ENCODE measurements at places on chromosomes 5 and 9.

DNA sequence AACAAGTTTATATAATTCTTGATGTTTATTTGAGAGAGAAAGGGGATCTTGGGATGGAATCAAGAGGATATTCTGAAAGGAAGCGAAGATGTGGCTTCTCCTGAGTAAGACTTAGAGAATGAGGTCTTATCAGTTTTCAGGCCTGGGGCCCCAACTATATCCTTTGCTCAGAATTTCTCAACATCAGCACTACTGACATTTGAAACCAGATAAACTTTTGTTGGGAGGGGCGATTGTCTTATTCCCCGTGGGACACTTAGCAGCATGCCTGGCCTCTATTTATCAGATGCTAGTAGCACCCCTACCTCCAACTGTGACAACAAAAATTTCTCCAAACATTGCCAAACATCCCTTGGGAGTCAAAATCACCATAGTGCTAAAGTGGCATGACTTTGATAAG, 567.7 kb downstream of the MAT2B start:
- no peak for DNase-seq

DNA sequence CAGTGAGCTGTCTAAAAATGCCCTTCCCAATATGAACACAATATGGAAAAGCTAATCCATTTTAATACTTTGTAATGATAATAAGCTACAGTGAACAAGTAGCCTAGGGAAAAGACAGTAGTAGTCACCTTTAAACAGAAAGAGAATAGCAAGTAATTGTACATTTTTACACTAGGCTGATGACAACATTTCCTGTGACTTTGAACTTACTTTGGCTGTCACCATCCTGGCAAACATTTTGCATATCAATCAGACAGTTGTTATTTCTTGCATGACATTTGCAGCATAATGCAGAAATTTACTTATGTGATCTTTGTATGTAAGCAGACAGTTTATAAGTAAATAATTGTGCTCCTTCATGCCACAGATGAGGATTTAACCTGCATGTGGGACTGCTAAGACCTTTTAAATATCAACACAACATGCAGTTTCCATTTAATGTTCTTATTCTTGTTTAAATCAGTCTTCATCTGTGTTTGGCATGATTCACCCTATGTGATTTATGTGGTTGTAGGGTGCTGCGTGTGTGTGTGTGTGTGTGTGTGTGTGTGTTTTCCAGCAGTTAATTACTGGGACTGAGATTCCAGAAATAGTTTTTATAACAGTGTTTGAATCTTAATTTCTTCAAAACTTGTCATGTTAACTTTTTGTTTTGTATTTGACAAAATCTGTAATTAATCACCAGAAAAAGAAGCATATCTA, 997.1 kb upstream of the ARRDC3 start:
- DNase-seq, result no peak

DNA sequence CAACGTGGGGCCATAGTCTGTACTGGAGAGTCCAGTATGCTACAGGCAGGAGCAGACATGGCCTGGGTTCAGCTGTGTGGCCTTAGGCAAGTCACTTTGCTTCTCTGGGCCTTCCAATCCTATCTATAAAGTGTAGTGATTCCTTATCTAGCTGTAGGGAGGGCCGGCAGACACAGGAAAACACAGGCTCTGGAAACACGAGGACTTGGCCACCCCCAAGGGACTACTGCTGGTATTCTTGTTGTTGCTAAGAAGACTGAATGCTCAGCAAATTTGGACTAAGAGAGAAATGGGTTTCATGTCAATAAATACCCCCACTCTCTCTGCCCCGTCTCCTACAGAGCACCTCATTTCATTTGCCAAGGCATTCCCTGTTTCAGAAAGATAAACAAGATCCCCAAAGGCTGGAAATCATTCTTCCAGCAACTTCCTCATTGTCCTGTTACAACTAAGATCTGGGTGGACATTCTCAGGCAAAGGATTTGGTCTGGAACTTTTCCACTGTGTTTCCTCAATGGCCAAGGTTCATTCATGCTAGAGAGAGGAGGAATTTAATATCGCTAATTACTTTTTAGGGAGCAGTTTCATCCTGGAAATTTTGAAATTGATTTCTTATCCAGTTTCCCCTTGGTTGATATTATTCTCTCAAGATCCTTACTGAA, 105.8 kb downstream of the GABBR2 start:
- no peak for DNase-seq

- DNase-seq, result no peak
Observed at GRCh38 chr5:158301186-158301585, 442.2 kb upstream of the CLINT1 start.

DNA sequence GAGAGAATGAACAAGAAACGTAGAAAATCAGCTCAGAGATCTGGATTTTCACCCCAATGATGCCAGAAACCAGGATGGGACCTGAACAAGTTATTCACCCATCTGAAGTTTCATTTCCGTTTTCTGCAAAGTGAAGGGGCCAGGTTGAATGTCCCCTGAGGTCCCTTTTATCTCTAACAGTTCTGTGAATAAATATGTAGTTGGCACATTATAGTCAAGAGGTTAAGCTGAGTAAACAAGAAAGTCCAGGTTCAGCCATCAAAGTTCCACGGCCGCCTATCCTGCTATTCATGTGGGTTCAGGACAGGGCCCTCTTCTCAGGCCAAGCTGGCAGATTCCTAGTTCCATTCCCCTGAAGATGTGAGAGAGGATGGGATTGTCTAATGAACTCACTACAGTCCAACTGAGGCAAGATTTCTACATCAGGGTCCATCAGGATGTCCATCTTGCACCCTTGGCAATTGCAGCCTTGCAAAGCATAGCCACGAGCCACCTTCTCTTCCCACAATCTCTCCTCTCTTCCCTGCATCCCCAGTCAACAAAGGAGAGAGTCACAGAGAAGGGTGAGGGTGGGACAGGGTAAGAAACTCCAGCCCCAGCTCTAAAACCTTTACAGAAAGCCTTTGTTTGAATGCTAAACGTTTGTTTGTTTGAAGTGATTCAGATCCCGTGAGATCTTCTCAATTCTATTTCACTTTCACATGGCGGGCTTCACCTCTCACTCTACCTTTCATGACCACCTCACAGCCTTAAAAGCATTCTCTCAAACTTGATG, 311.0 kb downstream of the SLIT3 start:
- DNase-seq, result no peak

DNA sequence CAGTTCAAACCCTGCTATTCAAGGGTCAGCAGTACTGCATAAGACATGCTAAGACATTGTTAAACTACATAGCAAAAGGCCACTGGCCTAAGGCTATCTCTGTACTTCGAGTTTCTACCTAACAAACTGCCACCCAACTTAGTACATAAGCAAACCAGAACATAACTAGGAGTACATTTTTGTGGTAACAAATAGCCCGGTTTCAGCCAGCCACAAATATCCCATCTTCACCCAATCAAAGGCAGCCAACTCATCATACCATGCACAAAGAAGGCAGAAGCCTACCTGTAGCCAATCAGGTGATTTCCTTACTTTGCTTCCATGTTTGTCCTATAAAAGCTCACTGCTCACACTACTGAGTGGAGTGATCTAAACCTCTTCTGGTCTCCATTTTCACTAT, 201.4 kb downstream of the SMARCA2 start:
- DNase-seq, result no peak

GRCh38 chr5:73820326-73820725, 194.3 kb downstream of the ARHGEF28 start:
- no peak for DNase-seq

DNA sequence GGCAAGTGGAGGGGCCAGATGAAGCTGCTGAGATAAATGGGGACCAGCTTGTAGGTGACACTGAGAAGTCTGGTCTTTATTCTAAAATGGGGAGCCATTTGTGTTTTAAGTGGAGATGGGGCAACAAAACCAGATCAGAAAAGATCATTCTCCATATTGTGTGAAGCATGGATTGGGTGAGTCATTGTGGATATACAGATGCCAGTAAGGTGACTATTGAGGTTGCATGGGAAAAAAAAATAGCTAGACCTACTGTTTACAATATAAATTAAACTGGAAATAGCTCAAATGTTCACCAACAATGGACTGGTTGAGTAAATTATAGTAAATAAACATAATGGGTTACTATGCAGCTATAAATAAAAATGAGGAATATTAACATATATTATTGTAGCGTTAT, 5.4 kb upstream of the MAP1B start:
- DNase-seq, result no peak

- DNase-seq, result no peak
Observed at GRCh38 chr5:42235837-42236236, 187.4 kb upstream of the GHR start.

DNA sequence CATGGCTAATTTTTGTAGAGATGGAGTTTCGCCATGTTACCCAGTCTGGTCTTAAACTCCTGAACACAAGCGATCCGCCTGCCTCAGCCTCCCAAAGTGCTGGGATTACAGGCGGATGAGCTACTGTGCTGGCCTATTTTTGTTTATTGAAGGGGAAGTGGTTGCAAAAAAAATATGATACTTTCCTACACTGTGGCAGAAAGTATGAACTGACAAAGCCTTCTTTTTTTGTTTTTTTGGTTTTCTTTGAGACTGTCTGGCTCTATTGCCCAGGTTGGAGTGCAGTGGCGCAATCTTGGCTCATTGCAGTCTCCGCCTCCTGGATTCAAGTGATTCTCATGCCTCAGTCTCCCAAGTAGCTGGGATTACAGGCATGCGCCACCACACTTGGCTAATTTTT, 50.9 kb downstream of the OSTF1 start:
- DNase-seq, result no peak

GRCh38 chr9:73437758-73438157, 286.1 kb downstream of the ANXA1 start:
- DNase-seq, result no peak

DNA sequence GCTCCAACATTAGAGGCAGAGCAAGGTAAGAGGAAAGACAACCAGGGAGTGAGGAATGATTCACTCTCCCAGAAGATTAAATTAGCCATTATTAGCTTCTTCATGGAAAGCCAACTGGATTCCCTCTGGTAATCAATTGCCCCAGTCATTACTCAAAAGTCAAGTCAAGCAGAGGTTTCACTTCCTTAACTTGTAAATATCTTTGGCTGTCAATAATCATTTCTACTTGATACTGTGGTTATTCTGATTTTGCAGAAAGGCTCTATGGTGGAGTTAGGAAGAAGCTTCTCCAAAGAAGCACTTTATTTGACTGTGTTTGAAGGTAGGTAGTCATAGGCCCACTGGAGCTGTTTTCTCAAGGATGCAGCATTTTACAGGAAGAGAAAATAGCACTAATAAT, 78.0 kb downstream of the JAKMIP2 start:
- no peak for DNase-seq

GRCh38 chr5:18028036-18028435, 393.8 kb downstream of the TAF11L14 start:
- no peak for DNase-seq

DNA sequence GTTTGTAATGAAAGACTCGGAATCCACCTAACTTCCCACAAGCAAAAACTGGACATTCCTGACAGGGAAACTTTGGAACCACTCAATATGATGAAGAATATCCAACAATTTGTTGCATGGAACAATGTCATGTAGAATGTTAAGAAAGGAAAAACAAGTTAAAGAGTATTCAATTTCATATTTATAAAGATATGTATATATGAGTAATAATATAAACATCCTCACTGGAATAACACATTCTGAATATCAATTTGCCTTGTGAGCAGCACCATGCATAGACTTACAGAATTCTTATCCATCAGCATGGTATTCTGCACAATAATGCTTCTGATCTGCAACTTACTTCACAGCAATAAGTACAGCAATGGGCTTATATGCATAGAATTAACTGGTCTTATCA, 650.3 kb downstream of the SEMA5A start:
- no peak for DNase-seq

DNA sequence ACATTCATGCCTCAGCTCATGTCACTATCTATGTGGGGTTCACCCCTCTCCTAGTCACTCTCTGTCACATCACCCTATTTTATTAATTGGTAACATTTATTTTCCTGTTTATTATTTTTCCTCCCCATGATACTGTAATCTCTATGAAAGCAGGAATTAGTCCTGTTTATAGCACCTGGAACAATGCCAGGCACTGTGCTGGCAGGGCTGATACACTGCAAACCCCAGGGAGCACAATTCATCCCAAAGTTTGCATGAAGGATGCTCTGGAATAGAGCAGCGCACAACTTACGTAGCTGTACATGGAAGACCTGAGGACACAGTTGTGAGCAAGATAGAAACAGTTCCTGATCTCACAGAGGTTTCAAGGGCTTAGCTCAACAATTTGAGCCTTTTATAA, 103.2 kb downstream of the NSG2 start:
- DNase-seq, result no peak

DNA sequence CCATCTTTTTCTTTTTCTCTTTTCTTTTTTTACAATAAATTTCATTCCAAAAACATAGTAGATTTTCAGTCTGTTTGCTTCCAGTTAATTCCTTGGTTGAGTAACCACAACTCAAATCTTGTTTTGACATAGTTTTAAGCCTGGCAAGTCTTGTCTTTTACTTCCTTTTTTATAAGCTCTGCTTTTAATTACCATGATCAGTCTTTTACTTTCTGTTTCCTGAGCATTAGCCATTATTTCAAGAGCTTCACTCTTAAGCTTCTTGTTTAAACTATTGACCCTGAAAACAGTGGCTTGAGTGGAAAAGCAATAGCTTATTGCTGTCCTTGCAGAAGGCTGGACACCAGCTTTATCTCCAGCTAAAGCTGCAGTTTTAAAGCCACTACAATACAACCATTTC, 1363.3 kb downstream of the MAT2B start:
- DNase-seq, result no peak

DNA sequence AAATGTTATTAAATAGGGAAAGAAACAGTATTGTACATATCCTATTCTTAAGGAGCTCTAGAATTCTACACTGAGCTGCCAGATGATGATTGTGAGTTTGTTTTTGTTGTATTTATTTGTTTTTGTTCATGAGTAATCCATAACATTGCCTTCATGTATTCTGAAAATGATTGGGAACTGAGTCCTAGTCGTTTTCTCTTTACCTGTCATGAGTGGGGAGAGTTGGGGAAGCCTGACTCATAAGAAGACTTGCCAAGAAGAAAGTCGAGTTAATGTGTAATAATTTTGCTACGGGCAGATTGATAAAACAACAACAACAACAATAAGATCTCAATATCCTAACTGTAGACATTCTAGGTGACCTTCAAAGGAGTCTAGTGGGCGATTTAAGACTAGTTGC, 103.8 kb downstream of the ANKRD55 start:
- DNase-seq, result no peak

- DNase-seq, result no peak
Observed at GRCh38 chr5:103454770-103455169, 107.8 kb downstream of the NUDT12 start.

GRCh38 chr5:180115326-180116076, 43.9 kb upstream of the RNF130 start:
- DNase-seq, result no peak

DNA sequence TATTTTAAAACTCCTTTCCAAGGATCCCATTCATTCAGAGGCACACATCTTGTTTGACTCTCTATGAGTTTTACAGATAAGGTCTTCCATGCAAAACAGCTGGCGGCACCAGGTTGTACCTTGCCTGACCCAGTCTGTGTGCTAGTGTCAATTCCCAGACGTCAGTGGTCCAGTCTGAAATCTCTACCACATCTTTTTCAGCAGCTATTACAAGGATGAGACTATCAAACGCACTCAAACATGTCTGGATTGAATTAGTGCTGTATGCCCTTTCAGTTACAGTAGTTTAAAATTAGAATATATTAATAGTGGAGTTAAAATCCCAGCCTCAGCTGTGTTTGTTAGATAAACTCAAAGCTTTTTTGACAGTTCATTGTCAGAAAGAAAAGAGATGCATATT, 11.7 kb downstream of the CDC14B start:
- DNase-seq, result no peak

- peak; percentile 87 for DNase-seq
Observed at GRCh38 chr5:149063017-149063687, at the start of gene SH3TC2. Gene SH3TC2, minus strand, starts transcription at chr5:149063062. Its CDS starts 40 bp downstream, at chr5:149063022.

Data from AG20443 (cell line).